Neural progenitor cell (in vitro differentiated cells): ENCODE measurements at places on chromosomes 5 and 9. TPM values are rescaled to one million over a fixed set of nuclear protein-coding genes. Genes with fewer than 3 reads are reported as not detected.

GRCh38 chr5:97627272-97627671 lies 444.2 kb upstream of the RIOK2 start:
- DNase-seq = peak; percentile 30
- H3K36me3 ChIP-seq = no peaks in the 10 kb centered on the region
- H3K27ac ChIP-seq = no peak overlapping the region
- peaks cover 16% of the 10 kb centered on the region for H3K4me1 ChIP-seq
- no peak overlapping the region for H3K4me3 ChIP-seq

- H3K36me3 ChIP-seq = no peaks in the 10 kb centered on the region
- H3K27ac ChIP-seq = no peak overlapping the region
- no peak for DNase-seq
- H3K4me1 ChIP-seq = no peaks in the 10 kb centered on the region
- no peaks in the 10 kb centered on the region for H3K27me3 ChIP-seq
- H3K4me3 ChIP-seq = no peak overlapping the region
Measured at GRCh38 chr9:108617676-108618075, 238.1 kb downstream of the ACTL7B start.

DNA sequence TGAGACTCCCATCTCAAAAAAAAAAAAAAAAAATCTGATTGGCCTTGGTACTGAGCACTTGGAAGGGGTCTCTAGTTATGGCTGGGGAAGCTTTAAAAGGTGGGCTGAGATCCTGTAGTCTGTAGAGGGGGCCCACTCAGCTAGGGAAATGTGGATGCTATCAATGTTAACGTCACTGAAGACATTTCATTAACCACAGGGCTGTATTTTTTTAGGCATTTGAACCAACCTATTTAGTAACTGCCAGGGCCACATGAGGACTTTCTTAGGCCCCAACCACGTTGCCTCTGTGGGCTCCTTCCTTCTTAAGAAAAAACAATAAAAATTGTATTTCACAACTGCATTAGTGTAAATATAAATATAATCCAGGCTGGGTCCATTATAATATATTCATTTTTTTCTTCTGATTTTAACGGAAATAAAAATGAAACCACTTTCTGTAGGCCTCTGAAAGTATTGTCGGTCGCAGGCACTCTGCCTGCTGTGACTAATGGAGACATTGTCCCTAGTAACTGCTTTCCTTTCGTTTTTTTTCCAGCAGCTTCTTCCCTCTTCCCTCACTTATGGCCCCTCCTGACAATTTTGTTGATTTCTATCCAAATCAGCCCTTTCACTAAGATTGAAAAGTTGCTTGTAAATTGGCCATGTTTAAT lies 71.6 kb downstream of the GCNT1 start:
- no peaks in the 10 kb centered on the region for H3K36me3 ChIP-seq
- no peak overlapping the region for H3K4me3 ChIP-seq
- H3K4me1 ChIP-seq = no peaks in the 10 kb centered on the region
- no peak for DNase-seq
- H3K27me3 ChIP-seq = no peaks in the 10 kb centered on the region

DNA sequence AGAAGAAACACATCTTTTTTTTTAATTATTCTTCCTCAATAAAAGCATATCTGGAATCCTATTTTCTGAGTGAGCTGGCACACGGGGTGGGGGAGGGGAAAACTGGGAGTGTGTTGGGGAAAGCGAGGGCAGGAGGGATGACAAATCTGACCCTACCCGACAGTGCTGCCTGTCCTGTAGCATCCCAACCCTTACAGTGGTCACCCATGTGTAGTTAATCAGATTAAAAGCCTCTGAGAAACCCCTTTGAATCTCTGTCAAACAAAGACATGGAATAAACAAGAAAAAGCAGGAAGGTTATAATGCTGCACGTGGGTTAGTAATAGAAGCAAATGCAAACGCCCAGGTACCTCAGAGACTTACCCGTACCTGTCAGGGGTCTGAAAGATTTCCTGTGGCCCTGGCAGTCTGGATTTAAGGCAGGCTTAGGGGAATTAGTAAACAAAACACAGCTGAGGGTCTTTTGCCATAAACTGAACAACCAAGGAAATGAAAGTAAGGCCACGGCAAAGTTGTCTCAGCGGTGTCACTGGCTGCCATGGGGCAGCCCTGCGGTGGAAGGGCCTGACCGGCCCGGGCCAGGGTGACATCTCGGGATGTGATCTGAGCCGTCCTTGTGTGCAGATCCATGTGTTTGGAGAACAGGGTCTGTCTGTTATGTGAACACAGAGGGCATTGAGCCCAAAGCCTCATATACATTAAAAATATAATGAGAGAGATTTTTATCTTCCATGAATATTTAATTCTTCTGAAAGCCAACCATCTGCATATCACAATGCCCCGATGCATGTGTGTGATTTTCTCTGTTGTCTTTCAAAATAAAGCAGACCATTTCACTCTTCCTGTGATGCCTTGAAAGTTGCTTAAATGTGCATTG lies 308.2 kb downstream of the ZNF608 start:
- peaks cover 35% of the 10 kb centered on the region for H3K4me1 ChIP-seq
- peaks cover 5% of the 10 kb centered on the region for H3K36me3 ChIP-seq
- no peak overlapping the region for H3K4me3 ChIP-seq
- no peaks in the 10 kb centered on the region for H3K27me3 ChIP-seq
- H3K27ac ChIP-seq = peak overlapping the region; percentile 41
- peak; percentile 79 for DNase-seq

DNA sequence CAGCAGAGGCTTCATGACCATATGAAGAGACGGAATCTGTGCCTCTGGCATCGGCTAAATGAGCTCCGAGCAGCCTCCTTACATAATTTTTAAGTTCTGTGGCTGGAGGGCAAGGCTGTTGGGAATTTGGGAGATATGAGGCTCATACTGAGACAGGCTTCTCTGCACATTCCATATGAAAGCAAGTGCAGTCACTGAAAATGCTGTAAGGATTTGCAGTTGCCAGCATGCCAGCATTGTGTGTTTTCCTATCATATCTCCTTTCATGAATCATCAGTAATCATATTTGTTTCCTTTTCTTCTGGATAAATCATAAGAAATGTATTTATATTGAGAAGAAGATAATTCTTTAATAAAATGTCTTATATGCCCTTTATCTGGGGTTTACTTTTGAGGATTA lies 775.4 kb downstream of the SEMA5A start:
- no peaks in the 10 kb centered on the region for H3K27me3 ChIP-seq
- no peak for DNase-seq
- H3K36me3 ChIP-seq = no peaks in the 10 kb centered on the region
- H3K27ac ChIP-seq = no peak overlapping the region
- no peak overlapping the region for H3K4me3 ChIP-seq
- peaks cover 6% of the 10 kb centered on the region for H3K4me1 ChIP-seq

- H3K4me1 ChIP-seq = no peaks in the 10 kb centered on the region
- H3K36me3 ChIP-seq = no peaks in the 10 kb centered on the region
- no peaks in the 10 kb centered on the region for H3K27me3 ChIP-seq
- H3K27ac ChIP-seq = no peak overlapping the region
- H3K4me3 ChIP-seq = peak overlapping the region; percentile 80
- DNase-seq = no peak
Measured at GRCh38 chr9:130054325-130054786, 650 bp downstream of the GPR107 start.

- H3K4me1 ChIP-seq = no peaks in the 10 kb centered on the region
- H3K27me3 ChIP-seq = no peaks in the 10 kb centered on the region
- no peaks in the 10 kb centered on the region for H3K36me3 ChIP-seq
- H3K4me3 ChIP-seq = no peak overlapping the region
- no peak for DNase-seq
- no peak overlapping the region for H3K27ac ChIP-seq
Measured at GRCh38 chr5:143636931-143637528, 174.9 kb upstream of the HMHB1 start.

GRCh38 chr9:9950813-9951212 lies 662.0 kb downstream of the PTPRD start:
- no peak overlapping the region for H3K4me3 ChIP-seq
- no peaks in the 10 kb centered on the region for H3K4me1 ChIP-seq
- DNase-seq = no peak
- no peaks in the 10 kb centered on the region for H3K36me3 ChIP-seq
- H3K27me3 ChIP-seq = no peaks in the 10 kb centered on the region

GRCh38 chr5:93107141-93107540 lies 473.9 kb downstream of the NR2F1-AS1 start:
- no peak overlapping the region for H3K4me3 ChIP-seq
- H3K4me1 ChIP-seq = no peaks in the 10 kb centered on the region
- H3K36me3 ChIP-seq = no peaks in the 10 kb centered on the region
- H3K27me3 ChIP-seq = no peaks in the 10 kb centered on the region
- no peak overlapping the region for H3K27ac ChIP-seq
- DNase-seq = no peak

DNA sequence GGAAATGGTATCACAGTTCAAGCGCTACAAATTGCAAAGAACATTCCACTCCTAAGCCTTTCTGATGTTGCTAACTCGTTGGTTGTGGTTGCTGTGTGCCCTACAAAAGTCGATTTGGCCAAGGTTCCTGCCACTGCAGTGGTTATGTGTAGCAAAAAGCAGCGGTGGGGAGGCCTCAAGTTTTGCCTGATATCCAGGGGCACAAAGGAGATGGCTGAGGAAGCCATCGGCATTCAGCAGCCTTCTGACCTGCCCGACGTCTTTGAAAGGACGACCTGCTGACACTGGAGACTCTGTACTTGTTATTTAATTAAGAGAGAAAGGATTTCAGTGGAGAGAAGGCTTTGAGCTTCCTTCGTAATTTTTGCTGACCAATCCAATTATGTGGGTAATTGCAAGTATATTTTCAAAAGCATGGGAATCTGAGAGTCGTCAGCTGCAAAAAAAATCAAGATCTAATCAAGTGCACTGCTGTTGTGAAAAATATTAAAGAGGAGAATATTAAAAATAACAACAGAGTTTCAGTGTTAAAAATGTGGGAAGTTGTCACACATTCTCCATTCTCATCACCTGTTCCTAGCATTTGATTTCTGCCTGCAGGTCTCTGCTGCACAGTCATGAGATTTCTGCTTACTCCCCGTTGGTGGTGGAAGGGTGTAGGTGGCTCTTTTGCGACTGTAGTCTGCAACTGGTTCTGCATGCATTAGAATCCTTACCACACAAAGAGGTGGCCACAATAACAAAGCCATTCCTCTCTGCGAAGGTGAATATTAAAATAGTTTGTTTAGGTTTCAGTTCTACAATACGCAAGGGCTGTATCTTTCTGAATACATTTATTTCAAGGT lies 319.2 kb downstream of the IRX2 start:
- DNase-seq = peak; percentile 24
- H3K4me3 ChIP-seq = no peak overlapping the region
- no peak overlapping the region for H3K27ac ChIP-seq
- H3K4me1 ChIP-seq = no peaks in the 10 kb centered on the region
- no peaks in the 10 kb centered on the region for H3K36me3 ChIP-seq

DNA sequence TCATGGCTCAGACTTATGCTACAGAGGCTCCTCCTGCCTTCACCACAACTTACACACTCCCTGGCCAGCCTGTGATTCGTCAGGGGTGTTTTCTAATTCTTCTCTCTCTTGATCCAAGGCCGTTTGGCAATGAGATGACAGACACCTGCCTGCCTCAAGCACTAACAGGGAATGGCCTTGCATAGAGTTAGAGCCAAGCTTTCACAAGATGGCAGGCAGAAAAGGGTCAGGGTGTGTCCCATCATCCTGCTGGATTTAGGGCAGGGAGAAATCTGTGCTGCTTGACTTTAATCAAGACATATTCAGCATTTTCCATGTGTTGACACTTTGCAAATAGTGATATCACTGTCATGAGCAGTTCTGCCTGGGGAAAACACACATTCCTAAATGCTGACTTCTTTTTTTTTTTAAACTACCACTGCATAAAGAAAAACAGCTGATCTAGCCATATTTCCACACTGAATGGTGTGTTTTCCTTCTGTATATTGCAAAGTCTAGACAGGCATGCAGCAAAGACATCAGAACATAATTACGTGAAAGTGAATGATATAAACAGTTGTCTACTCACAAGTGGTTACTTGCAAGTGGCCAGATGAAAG lies 95.0 kb upstream of the SLC25A48 start:
- no peak overlapping the region for H3K27ac ChIP-seq
- no peaks in the 10 kb centered on the region for H3K27me3 ChIP-seq
- H3K36me3 ChIP-seq = no peaks in the 10 kb centered on the region

- no peak overlapping the region for H3K27ac ChIP-seq
- DNase-seq = no peak
- H3K4me1 ChIP-seq = peaks cover 4% of the 10 kb centered on the region
- peaks cover 39% of the 10 kb centered on the region for H3K27me3 ChIP-seq
Measured at GRCh38 chr5:172775326-172776234, 4.6 kb upstream of the DUSP1 start.

GRCh38 chr5:178431782-178432165 lies 158.4 kb downstream of the COL23A1 start:
- H3K36me3 ChIP-seq = no peaks in the 10 kb centered on the region
- no peak overlapping the region for H3K27ac ChIP-seq
- H3K4me3 ChIP-seq = no peak overlapping the region
- H3K27me3 ChIP-seq = no peaks in the 10 kb centered on the region

GRCh38 chr5:38913714-38914113 lies 67.9 kb downstream of the OSMR start:
- H3K36me3 ChIP-seq = no peaks in the 10 kb centered on the region
- no peak overlapping the region for H3K4me3 ChIP-seq
- no peak for DNase-seq
- no peak overlapping the region for H3K27ac ChIP-seq
- no peaks in the 10 kb centered on the region for H3K27me3 ChIP-seq

DNA sequence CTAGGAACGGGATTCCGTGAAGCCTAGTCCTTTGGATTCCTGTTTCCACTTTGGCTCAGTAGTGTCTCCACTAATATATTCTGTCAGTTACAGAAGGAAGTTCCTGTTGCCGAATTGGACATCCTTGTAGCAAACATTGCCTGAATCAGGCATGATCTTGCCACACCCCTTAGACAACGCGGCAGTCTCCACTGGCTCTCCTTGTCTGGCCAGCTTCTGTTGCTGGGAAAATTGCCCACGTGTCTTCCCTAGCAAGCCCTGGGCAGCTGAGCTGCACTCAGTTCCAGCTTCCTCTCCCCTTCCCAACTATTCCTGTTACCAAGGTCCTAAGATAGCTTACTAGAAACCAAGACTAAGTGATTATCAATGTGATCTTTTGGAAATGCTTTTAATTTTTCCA lies 316.6 kb upstream of the RIOK2 start:
- no peaks in the 10 kb centered on the region for H3K36me3 ChIP-seq
- H3K4me3 ChIP-seq = no peak overlapping the region
- H3K27ac ChIP-seq = no peak overlapping the region
- H3K27me3 ChIP-seq = no peaks in the 10 kb centered on the region

DNA sequence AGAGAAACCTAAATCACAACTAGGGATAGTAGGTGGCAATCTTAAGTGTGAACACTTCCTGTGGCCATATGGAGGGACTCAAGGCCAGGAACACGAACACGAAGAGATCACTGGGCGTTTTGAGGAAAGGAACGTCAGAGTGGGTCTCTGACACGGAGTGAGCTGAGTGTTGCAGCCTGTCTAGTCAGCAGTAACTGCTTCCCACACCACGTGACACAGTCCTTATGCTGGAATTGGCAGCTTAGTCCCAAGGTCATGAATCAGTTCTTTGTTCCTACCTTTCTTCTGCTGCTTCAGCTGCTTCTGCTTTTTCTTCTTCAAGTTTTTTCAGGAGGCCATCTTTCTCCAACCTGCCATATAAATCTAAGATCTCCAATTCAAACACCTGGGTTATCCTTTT lies 18.2 kb downstream of the SPACA9 start:
- H3K27me3 ChIP-seq = no peaks in the 10 kb centered on the region
- no peak overlapping the region for H3K4me3 ChIP-seq
- H3K4me1 ChIP-seq = no peaks in the 10 kb centered on the region
- H3K36me3 ChIP-seq = no peaks in the 10 kb centered on the region

GRCh38 chr5:17105744-17106418 lies 111.5 kb upstream of the BASP1 start:
- no peak overlapping the region for H3K27ac ChIP-seq
- DNase-seq = no peak
- no peaks in the 10 kb centered on the region for H3K27me3 ChIP-seq
- no peaks in the 10 kb centered on the region for H3K36me3 ChIP-seq

NUTM2F gene
- total RNA-seq = 0.22 TPM in 1 of 2 replicates, not detected in the other

HTR4 gene
- total RNA-seq = 0.06 TPM in 1 of 2 replicates, not detected in the other

SPDL1 gene
- 91.4 and 151 TPM in 2 replicates for total RNA-seq

FAM221B gene
- total RNA-seq = not detected in 2 replicates

PTGDS gene
- total RNA-seq = not detected in 2 replicates

MARCHF3 gene
- 0.53 and 6.1 TPM in 2 replicates for total RNA-seq

OBP2B gene
- not detected in 2 replicates for total RNA-seq

PIP5KL1 gene
- total RNA-seq = 1.4 and 8.8 TPM in 2 replicates
